ENCODE measurements at places on chromosomes 16 and 17.

DNA sequence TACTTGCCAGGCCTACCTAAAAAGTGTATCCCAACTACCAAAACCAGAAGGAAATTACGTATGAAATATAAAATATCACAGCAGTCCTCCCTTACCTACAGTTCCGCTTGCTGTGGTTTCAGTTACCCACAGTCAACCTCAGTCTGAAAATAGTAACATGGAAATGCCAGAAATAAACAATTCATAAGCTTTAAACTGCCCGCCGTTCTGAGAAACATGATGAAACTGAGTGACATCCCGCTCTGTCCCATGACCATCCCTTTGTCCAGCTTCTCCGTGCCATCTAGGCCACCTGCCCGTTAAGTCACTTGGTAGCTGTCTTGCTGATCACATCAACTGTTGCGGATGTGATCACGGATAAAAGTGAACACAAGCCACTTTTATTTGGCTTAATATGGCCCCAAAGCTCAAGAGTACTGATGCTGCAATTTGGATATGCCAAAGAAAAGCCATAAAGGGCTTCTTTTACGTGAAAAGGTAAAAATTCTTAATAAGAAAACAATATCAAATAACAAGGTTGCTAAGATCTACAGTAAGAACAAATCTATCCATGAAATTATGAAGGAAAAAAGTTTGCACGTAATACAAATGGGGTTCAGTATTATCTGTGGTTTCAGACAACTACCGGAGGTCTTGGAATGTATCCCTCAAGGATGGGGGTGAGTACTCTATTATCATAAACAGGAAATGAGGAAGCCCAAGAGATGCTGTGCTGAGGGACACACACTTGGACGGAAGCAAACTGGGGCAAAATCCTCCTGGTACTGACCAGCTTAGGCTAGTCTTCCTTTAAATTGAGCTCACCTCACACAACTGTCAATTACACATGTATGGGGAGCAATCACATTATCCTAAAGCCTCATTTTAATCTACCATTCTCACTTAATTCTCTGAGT is 8.2 kb downstream of the USP22 start:
- DNase-seq: peak; percentile 17

- no peak for DNase-seq
These were observed 64.8 kb upstream of the KIFC3 start for GRCh38 chr16:57867000-57867561.

- DNase-seq: no peak
These were observed 6.3 kb downstream of the VWA3A start for GRCh38 chr16:22098405-22099255.

DNA sequence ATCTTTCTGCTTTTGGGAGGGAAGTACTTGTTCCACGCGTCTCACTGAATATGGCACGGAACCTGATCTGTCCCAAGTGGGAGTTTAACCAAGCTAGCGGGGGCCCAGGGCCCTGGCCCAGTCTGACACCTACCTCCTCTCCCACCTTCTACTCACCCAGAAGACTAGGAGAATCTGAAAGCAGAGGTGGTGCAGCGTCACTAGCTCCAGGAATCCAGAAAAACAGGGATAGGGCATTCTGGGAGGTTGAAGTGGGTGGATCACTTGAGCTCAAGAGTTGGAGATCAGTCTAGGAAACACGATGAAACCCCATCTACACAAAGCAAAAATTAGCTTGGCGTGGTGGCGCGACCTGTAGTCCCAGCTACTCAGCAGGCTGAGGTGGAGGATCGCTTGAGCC is 163.5 kb upstream of the ZNF267 start:
- DNase-seq: no peak

- peak; percentile 47 for DNase-seq
These were observed 23.6 kb downstream of the SEZ6 start for GRCh38 chr17:28982131-28982793.

- DNase-seq: peak; percentile 45
These were observed 14.7 kb downstream of the RARA start for GRCh38 chr17:40323391-40324381.

DNA sequence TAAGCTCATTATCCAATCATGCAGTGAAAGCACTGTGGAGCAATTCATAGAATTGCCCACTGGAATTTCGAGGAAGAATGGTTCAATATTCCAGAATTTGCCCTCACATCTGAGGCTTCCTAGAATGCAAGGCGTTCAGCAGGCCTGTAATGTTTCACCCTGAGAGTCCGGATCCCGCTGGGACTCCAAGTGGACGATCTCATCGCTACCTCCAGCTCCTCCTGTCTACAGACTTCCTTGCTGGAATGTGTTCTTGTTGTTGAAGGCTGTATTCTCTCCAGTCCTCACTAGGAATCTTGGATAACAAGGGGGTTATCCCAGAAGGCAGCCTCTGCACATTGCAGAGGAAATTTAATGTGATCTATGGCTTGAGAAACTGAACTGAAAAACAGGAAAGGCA is 7.8 kb downstream of the SLC47A1 start:
- DNase-seq: no peak

- DNase-seq: no peak
These were observed 46.8 kb downstream of the IL21R start for GRCh38 chr16:27448532-27449433.

GRCh38 chr17:49516180-49516579 is 21.1 kb downstream of the NGFR start:
- no peak for DNase-seq

DNA sequence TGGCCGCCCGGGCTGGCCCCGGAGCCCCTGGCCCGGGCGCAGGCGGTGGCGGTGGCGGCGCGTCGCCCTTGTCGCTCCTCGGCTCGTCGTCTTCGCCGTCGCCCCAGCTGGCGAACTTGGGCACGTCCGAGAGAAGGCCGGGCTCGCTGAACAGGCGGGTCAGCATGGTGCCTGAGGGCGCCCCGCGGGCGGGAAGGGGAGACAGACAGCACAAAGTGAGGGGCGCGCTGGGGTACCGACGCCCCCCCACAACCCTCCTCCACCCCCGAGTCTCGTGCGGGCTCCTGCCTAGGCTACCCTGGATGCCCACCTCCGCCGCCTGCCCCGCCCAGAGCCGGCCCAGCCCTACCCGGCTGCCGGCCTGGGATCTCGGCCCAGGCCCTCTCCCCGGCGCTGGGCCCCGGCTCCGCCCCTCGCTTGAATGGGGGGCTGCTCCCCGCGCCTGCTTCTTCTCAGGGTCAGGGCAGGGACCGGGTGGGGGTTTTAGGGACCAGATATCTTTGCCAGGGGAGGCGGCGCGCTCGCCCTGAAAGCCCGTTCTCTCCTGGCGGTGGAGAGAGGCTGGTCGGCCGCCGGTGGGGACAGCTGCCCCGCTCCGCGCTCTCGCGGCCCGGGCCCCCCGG is 1.2 kb downstream of the NEUROD2 start:
- DNase-seq: no peak

DNA sequence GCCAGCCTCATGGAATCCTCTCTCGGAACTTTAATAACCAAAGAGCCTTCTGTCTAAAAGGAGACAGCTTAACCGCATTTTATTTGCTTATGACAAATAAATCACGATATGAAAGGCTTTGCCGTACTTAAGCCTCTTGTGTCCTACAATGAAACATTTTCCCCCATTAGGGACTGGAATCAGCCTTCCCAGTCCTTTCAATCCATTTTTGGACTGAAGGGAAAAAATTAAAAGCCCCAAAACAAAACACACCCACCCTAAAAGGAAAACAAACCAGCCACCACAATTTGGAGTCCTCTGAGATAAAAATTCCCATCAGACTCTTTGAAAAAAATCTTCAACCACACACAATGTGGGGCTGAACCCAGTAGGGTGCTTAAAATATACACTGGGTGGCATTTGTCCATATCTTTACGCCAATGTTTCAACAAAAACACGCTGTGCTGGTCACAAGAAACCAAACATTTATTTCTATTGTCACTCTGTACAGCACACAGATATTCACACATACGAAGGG is 3.0 kb downstream of the HOXB4 start:
- no peak for DNase-seq

GRCh38 chr16:14070877-14071575 is at the start of gene MRTFB:
Gene MRTFB, plus strand, starts transcription at chr16:14071319. Its CDS starts 69,288 bp downstream, at chr16:14140607.
- DNase-seq: peak; percentile 73

DNA sequence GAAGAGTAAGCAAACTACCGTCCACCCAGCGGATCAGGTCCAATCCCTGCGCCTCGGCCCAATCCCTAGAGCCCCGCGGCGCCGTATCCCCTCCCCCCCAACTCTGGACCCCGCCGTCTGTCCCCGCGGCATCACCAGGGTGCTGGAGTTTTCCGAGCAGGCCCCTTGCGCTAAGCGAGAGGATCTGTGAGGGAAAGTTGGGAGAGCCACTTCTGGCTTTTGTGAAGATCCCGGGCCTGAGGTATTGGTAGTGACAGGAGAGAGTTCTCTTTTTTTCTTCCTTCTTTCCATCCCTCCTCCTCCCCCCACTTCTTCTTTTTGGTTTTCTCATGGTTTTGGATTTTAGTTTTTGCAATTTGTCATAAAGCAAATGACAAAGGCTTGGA is 3.5 kb upstream of the DLX4 start:
- no peak for DNase-seq

DNA sequence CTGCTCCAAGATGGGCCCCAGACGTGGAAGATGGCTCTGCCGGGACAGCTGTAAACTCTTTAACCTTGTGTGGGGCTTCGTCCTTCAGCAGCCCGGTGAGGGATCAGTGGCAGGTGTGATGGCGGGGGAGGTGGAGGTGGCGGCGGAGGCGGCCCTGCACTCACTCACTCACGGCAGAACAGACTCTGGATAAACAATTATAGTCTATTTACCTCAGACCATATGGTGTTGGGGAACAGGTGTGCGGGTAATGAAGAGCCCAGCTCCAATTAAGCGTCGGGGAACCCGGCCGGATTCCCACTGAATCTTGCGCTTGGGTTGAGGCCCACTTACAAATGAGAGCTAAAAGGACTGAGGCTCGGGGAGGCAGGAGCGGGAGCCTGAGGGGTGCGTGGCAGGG is 104.3 kb upstream of the SDK2 start:
- no peak for DNase-seq

DNA sequence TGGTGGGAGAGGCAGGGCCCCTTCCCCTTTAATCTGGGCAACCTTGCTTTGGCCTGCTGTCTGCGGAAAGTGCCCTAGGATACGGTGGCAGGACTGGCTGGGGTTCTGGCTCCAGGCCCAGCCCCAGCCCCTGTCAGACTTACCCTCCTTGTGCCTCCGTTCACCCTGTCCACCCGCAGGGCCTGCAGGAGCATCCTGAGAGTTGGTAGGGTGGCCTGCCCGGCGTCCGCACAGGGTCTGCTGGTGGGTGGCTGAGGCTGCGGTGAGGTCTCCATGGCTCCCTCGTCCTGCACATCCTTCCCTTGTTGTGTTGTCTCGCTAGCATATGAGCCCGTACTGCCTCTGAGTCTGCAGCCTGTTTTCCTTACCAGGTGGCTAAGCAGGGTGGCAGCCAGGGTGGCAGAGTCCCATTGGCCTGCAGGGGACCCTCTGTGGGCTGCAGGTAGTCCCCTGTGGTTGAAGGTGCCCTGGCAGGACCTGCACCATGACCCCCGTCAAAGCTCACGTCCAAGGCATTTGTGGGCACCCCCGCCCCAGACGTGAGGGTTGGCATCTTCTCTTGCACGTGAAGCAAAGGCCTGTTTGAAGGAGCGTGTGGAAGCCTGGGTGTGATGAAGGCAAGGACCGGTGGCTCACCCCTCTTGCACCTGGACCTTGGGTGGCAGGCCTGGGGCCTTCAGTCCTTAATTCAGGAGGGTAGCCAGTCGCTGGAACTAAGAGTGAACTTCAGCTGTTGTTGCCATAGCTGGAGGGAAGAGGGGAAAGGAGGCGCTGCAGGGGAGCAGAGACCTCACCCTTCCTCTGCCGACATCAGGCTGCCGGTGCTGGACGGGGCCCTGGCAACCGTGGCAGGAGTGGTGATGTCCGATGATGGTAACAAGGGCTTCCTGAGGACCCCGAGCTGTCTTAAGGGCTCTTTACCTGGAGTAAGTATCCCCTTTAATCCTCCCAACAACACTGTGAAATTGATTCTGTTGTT is 293.7 kb downstream of the SEC14L1 start:
- DNase-seq: no peak

DNA sequence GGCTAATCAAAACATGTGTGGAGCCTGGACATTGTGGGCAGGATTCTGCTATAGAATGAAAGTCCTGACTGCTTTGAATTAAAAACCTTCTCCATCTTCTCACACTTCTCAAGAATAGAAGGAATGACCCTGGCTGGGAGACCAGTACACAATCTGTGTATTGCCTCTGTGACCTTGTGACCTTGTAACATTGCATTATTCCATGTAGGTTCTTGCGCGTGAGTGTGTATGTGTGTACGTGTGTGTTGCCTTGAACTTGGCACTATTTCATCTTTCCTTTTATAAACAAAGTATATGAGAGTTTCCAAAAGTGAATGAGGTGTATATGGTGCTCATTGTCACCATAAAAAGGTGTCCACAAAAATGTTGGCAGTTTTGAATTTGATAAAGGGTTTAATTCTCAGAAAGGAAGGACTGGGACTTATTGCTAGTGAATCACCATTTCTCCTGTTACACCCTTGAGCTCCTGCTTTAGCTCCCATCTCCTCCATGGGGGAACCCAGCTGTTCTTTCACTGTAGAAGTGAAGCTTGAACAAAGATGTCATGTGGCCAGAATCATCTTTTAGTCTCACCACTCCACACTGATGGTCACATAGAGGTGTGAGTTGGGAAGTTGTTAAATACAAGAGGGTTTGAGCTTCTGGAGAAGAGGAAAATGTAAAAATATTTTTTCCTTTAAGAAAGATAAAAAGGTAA is 244.9 kb downstream of the FTO start:
- no peak for DNase-seq

DNA sequence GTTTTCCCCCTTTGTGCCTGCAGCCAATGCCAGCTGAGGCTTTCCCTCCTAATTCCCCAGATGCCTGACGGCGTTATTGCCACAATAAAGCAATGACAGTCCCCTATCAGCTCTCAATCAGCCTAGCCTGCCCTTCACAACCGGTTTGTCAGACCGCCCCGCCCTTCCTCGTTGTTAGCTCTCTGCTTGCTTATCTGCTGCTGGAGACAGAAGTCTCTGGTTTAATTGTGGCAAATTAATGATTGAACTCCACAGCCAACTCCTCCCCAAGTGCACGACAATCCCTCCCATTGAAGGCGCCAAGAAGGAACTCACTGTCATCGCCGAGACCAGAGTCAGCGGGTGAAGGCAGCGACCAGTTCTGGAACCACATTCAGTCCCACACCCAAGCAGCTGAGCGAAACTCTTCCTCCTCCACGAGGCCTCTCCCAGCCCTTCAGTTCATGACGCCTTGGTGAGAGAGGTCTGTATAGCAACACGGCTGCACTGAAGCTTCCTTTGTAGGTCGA is 474.4 kb downstream of the SLC39A11 start:
- DNase-seq: no peak

DNA sequence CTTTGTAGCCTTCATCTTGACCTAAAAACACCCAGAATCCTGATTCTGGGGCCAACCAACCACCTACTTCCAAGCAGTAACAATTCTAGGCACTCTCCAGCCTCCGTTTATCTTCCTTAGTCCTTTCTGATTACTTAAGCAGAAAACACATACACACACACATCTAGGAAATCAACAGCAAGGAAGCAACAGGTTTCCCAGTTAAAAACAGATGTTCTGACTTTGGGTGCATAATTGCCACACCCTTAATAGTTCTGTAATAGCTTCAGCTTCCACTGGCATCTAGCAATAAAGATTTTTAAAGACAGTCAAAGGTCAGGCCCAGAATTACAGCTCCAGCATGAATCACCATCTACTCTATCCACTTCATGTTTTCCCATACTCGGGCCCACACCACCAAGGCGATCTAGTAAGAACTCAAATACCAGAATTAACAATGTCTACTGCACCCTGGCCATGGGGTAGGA is 2.6 kb downstream of the ARHGAP17 start:
- DNase-seq: no peak

GRCh38 chr17:78357672-78358537 is 2.0 kb downstream of the SOCS3 start:
- no peak for DNase-seq
